ENCODE measurements at places on chromosomes 7 and 10. TPM values are rescaled to one million over a fixed set of nuclear protein-coding genes. Genes with fewer than 3 reads are reported as not detected.

Gene ZNF138
- polyA plus RNA-seq = 16.7 TPM

Gene LRRC18
- 0.11 TPM for polyA plus RNA-seq

Gene ACADSB
- 27.5 TPM for polyA plus RNA-seq

Gene RBP3
- polyA plus RNA-seq = 0.17 TPM

DNA sequence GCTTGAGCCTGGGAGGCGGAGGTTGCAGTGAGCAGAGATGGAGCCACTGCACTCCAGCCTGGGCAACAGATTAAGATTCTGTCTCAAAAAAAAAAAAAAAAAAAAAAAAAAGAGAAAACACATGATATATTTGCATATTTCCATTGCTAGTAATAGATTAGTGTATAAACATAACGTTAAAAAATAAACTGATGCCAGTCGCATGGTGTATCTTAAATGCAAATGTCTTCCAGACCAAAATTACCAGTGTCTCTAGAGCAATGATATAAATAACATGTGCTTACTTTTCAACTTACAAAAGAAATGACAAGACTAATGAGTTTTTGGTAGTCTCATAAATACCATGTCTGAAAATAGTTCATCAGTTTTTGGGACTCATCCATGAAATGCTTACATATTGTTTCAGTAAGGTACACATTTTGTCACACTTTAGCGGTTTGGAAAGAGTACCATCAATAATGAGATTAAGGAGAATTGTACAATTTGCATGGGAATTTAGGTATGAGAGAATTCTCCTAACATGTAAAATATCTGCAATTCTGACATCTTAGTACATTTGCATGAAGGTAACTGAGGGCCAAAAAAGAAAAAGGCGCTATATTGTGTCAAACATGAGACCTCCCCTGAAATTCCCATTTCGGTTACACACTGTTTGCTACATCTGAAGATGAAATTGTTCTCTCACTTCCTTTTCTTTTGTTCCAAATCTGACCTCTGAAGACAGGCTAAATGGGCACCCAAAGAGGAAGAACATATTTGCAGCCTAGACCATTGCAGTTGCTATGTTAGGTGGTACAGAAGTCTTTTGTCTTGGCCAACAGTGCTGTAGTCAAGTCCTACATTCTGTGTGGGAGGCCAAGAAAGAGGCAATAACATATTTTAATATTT lies 51.5 kb upstream of the PIP4K2A start:
- no peak for DNase-seq

GRCh38 chr10:122454603-122455080 lies at the start of gene ARMS2:
Gene ARMS2 (plus strand): TSS chr10:122454653. CDS start chr10:122454728, 75 bp downstream.
- DNase-seq = no peak

GRCh38 chr7:57216340-57216739 lies 84.1 kb upstream of the ZNF479 start:
- DNase-seq = no peak

- no peak for DNase-seq
These were observed 46.1 kb downstream of the UBE2H start for GRCh38 chr7:129906700-129907099.

DNA sequence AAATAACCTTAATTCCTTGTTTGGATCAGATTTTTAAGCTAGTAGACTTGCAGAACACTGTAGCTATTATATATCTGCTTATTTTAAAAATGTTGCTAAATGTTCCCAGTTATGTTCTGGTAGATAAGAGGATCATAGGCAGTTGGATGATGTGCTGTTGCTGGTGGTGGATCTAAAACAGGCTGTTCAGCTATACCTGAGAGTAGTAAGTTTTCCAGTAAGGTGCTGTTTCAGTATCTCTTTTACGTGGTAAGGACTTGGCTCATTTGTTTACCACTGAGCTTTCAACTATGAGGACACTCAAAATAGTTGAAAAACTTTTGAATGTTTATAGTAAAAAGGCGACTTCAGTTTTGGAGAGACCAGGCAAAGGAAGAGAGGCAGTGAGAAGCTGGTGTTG lies 180.9 kb downstream of the CDK14 start:
- DNase-seq = no peak

DNA sequence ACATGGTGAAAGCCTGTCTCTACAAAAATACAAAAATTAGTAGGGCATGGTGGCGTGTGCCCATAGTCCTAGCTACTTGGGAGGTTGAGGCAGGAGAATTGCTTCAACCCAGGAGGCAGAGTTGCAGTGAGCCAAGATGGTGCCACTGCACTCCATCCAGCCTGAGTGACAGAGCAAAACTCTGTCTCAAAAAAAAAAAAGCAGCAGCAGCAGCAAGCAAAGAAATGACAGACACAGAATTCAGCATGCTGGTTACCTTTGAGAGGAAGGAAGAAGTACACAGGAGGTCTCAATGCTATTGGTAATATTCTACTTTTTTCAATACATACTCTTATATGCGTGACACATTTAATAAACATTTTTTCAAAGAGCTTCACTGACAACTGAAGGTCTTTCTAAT lies 81.3 kb downstream of the ZFAND4 start:
- DNase-seq = no peak

Data from left renal cortex interstitium (tissue), 4 donors.